ENCODE measurements at places on chromosomes 11 and 22.

GRCh38 chr11:30488304-30488998 is 97.7 kb downstream of the MPPED2 start:
- peak; percentile 92 for DNase-seq

- no peak for DNase-seq
These were observed 36.5 kb downstream of the APOL1 start for GRCh38 chr22:36289406-36289870.

DNA sequence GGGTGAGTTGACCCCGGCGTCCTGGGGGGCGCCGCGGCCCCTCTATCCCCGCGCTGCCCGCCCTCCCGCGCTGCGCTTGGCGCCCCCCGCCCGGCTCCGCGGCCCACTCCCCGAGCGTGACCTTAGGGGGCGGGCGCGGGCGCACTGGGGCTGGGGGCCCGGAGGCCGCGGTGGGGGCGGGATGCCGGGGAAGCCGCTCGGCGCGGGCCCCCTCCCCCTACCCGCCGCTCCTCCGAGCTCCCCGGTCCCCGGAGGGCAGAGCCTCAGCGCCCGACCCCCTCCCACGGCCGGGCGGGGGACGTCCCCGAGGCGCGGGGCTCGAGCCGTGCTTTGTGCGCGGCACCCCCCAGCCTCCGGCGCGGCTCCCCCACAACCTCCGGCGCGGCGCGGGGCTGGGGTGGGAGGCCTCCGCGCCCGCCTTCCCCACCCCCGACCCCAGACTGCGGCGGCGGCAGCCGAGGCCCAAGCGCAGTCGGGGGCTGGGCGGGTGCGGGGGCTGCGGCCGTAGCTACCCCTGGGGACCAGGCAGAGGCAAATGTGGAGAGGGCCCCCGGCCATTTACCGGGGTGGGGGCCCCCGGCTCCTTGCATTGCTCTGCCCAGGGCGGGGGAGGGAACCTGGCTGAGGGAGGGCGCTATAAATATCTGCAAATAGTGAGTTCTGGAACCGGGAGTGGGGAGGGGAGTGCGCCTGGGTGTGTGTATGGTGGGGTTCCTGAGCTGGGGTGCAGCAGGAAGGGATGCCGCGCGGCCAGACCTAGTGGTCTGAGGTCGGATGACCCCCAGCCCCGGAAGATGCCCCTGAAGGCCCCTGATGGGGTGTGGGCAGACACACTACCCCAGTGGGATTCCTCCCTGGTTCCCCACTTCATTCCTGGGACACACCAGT is 988 bp downstream of the MGAT3 start:
- DNase-seq: no peak

DNA sequence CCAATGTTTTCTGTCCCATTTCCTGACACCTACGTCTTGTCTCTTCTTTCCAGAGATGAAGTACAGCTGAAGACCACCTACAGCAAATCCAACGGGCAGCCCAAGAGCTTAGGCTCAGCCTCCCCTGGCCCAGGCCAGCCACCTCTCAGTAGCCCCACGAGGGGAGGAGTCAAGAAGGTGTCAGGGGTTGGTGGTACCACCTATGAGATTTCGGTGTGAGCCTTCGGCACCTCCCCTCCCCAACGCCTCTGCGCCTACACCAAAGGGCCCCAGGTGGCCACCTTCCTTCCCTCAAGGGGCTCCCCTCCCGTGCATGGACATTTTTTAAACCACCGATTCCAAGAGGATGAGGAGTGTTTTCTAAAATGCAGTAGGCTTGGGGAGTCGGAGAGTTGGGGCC is 12.2 kb downstream of the MED19 start:
- DNase-seq: no peak

DNA sequence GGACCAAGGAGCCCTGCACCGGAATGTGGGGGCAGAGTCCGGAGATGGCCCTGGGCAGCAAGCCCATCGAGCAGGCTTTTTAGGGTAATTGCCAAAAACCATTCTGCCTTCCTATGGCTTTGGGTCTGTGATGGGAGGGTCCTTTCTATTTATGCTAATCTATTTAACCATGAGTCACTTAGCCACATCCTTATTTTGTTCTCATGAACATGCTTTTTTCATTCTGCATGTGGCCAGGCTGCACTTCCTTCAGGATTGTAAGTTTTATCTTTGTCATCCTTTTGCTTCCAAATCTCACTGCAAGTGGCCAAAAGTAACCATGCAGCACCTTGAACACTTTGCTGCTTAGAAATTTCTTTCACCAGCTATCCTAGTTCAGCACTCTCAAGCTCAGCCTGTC is 88.3 kb downstream of the EFCAB6 start:
- DNase-seq: no peak

DNA sequence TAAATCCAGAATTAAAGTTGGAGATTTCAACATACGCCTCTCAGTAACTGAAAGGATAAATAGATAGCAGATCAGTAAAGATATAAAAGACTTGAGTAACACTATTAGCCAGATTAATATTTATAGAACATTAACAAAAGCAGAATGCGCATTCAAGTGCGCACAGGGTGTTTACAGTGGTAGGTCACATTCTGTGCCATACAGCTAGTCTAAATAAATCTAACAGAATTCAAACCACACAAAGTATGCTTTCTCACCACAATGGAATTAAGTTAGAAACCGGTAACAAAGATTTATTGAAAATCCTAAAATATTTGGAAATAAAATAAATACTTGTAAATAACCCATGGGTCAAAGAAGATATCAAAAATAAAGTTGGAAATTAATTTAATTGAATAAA is 341.0 kb downstream of the DYNC2H1 start:
- no peak for DNase-seq

GRCh38 chr22:40407831-40408717 is 37.7 kb downstream of the SGSM3 start:
- no peak for DNase-seq

- no peak for DNase-seq
These were observed 10.4 kb upstream of the CDC42BPG start for GRCh38 chr11:64854534-64855502.

- no peak for DNase-seq
These were observed 278.2 kb upstream of the CHORDC1 start for GRCh38 chr11:90500922-90501568.

DNA sequence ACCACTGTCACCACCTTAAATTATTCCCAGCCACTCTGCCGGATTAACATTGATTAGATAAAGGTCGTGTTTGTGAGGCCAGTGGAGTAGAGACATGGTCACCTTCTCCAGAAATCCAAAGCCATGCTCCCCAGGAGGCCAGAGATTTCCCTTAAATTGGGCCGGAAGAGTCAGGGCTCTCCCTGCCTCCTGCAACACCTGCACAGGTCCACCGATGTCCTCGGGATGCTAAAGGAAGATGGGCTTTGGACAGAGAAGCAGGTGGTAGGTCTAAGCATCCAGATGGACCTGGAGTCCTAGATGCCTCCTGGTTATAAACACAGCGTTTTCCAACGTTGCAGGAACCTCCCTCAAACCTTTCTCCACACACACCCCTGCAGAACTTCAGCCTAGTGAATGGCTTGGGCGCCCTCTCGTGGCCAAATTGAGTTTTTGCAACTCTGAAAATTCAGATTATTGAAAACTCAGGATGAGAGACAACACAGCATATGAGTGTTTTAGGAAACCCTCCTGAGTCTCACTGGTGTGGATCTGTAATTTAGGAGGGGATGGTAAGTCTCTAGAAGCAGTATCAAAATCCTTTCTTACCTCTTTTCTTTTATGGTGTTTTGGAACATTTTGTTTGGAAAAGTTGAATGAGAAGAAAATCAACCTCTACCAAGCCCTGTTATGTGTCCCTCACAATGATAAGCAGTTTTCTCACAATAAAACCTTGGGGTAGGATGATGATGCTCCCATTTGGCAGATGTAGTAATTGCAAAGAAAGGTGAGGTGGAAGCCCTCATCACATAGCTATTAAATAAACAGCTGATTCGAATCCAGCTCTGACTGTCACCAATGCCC is 109.6 kb downstream of the RRAS2 start:
- peak; percentile 52 for DNase-seq

DNA sequence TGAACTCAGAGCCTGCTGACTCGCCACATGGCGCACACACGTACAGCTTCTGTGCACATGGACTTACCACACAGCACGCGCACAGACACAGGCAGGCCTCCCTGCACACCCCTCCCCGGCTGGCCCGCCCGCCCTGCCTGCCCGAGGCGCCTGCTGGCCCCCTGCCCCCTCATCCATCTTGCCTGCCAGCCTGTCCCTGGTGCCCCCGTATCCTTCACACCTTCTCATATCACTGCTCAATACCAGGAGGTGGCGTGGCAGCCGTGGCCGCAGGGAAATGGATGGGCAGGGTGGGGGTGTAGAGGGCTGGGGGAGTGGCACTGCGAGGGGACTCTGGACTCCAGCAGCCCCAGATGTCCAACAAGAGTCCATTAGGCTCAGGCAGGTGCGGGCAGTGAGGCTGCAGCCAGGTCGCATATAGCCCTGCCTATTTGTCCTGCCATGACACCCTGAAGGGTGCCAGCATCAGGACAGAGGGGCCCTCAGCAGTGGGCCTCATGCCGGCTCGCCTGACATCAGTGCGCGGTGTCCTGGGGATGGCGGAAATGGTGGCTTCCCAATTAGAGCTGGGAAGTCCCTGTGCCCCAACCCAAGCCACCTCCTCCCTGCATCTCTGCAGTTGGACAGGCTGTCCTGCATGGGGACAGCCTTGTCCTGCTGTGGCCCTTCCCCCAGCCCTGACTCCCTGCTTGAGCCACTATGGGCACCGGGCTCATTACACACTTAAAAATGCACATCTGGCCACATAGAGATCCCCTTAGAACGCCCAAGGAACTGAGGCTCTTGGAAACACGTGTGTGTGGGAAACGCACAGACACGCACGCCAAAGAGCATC is 2.0 kb upstream of the TBX10 start:
- DNase-seq: no peak

- DNase-seq: no peak
These were observed 16.2 kb downstream of the ARVCF start for GRCh38 chr22:20000246-20001081.

- no peak for DNase-seq
These were observed 160.3 kb upstream of the SYT13 start for GRCh38 chr11:45446434-45446833.

GRCh38 chr11:100788561-100789295 is 101.6 kb downstream of the ARHGAP42 start:
- no peak for DNase-seq

GRCh38 chr11:36237391-36237790 is 51.8 kb downstream of the COMMD9 start:
- DNase-seq: no peak

- no peak for DNase-seq
These were observed 19.7 kb upstream of the RAB38 start for GRCh38 chr11:88194990-88195389.

DNA sequence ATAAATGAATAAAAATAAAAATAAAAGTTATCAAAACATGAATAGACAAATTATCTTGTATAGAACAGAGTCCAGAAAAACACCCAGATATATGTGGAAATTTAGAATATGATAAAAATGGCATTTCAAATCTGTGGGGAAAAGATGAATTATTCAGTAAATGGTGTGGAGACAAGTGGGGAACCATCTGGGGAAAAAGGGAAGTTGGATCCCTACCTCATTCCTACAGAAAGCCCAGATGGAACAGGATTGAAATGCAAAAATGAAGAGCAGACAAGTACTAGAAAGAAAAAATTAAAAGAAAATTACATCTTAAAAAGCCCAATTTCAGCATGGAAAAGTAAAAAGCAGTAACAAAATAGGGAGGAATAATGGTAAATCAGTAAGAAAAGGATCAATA is 8.1 kb upstream of the RASL10A start:
- DNase-seq: no peak

DNA sequence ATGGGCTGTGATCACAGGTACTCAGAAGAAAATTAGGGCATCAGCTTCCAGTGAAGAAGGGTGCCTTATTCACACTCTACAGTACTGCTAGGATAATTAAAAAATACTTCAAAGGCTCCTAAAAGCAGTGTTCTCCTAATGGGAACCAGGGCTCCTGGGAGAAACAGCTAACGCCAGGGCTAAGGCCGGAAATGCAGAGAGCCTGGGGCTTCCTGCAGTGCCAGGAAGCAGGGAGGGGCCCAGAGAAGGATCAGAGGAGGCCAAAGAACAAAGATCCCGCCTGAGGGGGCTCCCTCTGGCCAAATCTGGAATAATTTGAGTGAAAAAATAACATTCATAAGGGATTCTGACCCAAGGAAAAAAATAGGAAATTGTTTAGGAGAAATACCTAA is 27.5 kb downstream of the TOLLIP start:
- no peak for DNase-seq

- no peak for DNase-seq
These were observed 2074.4 kb upstream of the RAG2 start for GRCh38 chr11:38672445-38672844.

GRCh38 chr11:72238492-72239312 is 5.3 kb downstream of the PHOX2A start:
- no peak for DNase-seq

DNA sequence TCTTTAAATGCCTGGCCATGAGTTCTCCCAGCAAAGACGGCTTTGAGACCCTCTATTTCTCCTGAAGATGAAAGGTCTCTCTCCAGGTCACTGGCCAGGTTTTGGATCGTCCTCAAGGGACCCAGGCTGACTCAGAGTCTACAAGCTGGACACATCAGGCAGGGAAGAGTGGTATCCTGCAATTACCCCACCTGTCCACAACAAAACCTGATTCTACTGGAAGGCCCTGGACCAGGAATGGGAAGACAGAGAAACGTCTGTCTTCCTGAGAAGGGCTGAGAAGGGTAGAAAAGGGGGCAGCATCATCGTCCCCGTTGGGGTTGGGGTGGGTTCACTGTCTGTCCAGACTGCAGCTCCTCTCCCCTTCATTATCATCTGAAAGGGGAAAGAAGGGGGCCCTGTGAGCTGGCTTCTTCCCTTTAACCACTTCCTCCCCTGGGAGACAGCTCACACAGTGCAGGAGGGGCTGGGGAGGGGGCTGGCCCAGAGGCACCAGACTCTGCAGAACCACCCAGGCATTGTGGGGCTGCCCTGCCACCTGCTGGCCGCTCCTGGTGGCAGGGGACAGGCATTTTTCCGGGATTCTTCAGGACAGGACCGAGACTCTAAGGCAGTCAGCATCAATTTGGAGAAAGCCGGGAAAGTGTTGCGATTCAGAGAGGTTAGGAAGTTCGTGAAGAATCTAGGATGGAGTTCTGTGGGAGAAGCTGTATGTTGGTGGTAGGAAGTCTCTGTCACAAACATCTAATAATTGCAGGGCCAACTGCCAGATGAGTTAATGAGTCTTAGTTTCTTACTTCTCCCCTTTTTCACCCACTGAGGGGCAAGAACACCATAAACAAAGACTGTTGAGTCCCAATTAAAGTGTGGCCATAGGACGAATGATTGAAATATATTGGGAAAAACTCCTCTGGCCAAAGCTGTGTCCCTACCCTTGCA is 57.6 kb downstream of the SYN3 start:
- peak; percentile 24 for DNase-seq
